ENCODE measurements at places on chromosomes 12 and 14.

GRCh38 chr14:96249029-96249428 lies 7.0 kb upstream of the BDKRB1 start:
- DNase-seq, result no peak

- DNase-seq, result no peak
Measured at GRCh38 chr12:121801595-121802484, 2.0 kb upstream of the SETD1B start.

GRCh38 chr12:112169966-112170365 lies 44.6 kb downstream of the TRAFD1 start:
- no peak for DNase-seq

- DNase-seq, result peak; percentile 14
Measured at GRCh38 chr14:51653079-51653774, 1.5 kb downstream of the FRMD6 start.

DNA sequence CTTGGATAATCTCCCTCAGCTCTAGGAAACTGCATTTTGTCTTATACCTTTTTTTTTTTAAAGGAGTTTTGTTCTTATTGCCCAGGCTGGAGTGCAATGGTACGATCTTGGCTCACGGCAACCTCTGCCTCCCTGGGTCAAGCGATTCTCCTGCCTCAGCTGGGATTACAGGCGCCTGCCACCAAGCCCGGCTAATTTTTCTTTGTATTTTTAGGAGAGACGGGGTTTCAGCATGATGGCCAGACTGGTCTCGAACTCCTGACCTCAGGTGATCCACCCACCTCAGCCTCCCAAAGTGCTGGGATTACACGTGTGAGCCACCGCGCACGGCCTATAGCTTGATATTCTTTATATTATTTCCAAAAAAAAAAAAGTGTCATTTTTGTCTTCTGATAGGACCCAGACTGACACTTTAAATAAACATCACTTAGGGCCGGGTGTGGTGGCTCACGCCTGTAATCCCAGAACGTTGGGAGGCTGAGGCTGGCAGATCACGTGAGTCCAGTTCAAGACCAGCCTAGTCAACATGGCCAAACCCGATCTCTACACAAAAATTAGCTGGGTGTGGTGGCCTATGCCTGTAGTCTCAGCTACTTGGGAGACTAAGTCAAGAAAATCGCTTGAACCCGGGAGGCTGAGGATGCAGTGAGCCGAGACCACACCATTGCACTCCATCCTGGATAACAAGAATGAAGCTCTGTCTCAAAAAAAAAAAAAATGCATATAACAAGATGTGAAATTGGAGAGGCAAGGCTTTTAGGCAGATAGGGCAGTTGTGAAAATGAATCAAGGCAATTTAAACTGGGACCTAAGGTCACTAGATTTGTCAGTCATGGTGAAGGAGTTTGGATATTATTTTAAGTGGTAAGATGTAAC lies 18.4 kb downstream of the SLC2A3 start:
- no peak for DNase-seq

DNA sequence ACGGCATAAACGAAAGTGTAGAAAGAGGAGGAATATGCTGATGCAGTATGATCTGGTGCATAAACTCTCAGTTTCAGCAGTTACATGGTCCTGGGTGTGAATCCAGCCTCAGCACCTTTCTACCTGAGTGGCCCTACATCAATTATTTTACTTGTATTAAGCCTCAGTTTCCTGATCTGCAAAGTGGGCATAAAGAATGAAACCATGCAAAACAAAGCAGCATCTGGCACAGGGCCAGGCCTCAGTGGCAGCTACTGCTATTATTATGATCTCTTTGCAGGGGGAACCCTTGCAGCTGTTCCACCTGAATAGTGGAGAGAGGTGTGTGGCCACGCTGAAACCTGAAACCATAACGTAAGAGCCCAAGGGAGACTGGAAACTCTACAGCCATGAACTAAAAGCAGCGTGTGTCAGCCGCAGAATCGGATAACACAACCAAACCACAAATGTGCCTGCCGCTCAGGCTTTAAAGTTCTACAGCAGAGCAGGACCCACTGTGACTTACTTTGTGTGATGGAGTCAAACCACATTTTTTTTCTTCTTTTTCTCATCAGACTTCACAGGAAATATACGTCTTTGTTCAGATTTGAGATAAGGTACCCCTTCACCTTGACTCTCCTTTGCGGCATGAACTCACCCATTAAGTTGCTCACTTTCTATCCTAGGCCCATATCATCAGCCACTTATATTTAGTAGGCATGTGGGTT lies 29.2 kb upstream of the FOS start:
- DNase-seq, result peak; percentile 21
